ENCODE measurements at places on chromosomes 11 and 22.
A peak's percentile ranks its signal among the peaks of the same experiment; 100 is the strongest.

DNA sequence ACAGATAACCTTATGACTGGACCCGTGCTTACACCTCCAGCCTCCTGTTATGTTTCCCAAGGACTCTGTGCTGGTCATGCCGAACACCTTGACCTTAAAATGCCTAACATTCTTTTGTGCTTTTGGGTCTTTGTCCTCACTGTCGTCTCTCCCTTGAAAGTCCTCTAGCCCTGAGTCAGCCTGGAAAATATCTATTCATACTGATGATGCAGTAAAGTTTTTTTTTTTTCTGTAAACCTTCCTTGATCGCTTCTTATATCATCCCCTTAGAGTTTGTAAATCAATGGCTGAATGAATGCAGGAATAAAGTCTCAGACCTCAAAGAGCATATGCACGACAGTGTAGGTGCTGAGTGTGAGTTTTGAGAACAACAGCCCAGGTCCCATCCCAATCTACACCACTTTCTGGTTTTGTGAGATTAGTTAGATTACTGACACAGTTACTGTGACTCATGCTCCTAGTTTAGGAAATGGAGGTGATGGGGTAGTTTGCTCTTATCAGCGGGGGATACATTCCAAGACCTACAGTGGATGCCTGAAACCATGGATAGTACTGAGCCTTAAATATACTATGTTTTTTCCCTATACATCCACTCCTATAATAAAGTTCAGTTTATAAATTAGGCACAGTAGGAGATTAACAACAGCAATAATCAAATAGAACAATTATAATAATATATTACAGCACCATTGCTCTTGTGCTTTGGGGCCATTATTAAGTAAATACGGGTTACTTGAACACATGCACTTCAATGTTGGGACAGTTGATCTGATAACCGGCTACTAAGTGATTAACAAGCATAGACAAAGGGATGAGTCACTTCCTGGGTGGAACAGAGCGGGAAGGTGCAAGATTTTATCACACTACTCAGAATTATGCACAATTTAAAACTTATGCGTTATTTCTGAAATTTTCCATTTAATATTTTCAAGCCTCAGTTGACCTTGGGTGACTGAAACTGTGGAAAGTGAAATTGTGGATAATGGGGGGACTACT, 8.6 kb downstream of the TCN1 start:
- DNase-seq = no peak

GRCh38 chr11:64095273-64095817, 59.6 kb downstream of the FLRT1 start:
- DNase-seq = no peak

- no peak for DNase-seq
These were observed 38.5 kb upstream of the SPON1 start for GRCh38 chr11:13923716-13924650.

- DNase-seq = no peak
These were observed 26.8 kb downstream of the DIXDC1 start for GRCh38 chr11:111963931-111964340.

GRCh38 chr11:8099291-8099899, 18.4 kb downstream of the TUB start:
- DNase-seq = peak; percentile 72

DNA sequence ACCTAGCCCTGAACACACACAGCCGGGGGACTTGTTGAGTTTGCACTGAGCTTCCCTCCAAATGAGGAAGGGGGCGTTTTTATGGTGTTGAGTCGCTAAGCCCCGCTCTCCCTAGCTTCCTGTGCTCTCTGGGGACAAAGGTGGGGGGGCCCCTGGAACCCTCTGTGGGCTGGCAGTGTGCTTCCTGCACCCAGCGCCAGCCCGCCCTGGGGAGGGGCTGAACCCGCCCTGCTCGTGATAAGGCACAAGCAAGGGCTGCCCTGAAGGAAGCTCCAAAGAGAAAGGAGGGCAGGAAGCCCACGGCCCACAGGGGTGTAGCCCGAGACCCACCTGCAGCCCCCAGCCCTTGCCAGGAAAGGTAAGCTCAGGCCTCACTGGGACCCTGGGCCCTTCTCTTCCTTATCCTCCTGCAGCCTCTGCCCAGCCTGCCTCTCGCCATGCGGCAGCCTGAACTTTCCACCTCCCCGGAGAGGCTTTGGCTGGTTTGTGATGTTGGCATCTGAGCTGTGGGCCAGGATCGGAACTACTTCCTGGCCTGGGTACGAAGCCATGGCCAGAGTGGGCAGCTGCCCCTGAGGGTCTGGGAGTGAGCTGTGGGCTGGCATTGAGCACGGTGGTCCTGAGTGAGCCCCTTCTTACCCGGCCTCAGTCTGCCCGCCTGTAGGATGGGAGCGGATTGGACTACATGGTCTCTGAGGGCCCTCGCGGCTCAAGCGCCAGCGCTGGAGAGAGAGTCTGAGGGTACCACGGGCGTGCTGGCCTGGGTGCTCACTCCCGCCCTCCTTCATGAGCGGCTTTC, at the start of gene FERMT3:
TSS of gene FERMT3 (plus strand) at position 265 of the 799 bp plus-strand sequence. CDS start 644 bp downstream, outside the sequence.
- DNase-seq = peak; percentile 77

DNA sequence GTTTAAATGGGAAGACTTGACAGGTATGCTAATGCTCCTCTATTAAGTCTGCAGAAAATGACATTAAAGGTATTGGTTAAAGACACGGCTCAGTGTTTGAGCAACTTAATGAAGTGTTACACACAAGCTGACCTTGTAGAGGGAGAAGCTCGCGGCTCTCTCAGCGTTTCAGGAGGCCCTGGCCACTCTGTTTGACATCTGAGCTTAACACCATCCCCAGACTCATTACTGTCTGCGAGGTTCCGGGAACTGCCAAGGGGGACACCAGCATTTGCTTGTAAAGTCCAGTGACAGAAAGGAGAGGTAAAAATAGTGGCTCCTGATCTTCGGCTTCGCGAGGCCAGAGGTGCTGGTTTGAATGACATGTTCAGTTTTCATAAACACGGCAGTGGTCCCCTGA, 540.7 kb upstream of the CADM1 start:
- no peak for DNase-seq

- DNase-seq = no peak
These were observed 15.2 kb downstream of the ENDOD1 start for GRCh38 chr11:95104856-95105255.

- no peak for DNase-seq
These were observed 61.0 kb downstream of the OR5AK2 start for GRCh38 chr11:57049749-57050148.

GRCh38 chr22:40181323-40181722, 3.6 kb downstream of the TNRC6B start:
- no peak for DNase-seq

- DNase-seq = peak; percentile 25
These were observed 94.2 kb upstream of the TBCEL start for GRCh38 chr11:120929664-120930154.

GRCh38 chr22:24107661-24108060, 73.6 kb upstream of the SUSD2 start:
- DNase-seq = no peak

DNA sequence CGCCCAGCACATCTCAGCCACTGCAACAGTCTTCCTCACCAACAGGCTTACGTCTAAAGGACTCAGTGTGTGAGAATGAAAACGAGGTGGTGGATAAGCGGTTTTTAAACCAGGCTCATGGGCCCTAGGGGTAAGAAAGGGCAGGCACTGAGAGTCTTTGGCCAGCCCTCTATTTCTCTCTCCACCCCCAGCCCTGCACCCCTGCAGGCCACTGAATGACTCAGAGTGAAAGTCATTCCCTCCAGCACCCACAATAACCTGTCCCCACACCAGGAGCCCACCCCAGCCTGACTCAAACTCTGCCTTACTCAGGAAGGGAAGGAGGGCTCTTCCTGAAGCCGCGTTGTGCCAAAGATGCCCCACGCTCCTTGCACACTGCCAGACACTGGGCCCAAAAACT, 72.0 kb downstream of the LARGE1 start:
- DNase-seq = no peak

DNA sequence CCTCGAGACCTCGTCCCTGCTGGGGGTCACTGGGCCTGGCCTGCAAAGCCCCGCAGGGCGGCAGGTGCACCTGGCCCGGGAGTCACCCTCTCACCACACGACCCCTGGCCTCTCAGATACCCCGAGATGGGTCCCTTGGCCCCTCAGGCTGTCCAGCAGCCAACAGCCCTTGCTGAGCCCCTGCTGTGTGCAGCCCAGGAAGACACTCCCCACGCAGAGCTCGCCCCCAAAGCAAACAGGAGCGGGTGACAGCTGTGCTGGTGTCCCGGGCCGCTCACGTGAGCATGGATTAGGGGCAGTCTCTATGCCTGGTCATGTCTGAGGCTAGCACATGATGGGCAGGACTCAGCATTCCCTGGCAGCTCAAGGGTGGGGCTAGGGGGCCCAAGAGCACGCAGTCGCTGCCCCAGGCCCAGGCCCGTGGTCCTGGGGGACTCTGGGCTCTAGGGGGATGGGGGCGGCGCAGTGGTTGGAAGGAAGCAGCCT, 31.3 kb downstream of the WNT7B start:
- DNase-seq = no peak

GRCh38 chr11:65892661-65893317, 2.3 kb downstream of the CCDC85B start:
- DNase-seq = no peak

DNA sequence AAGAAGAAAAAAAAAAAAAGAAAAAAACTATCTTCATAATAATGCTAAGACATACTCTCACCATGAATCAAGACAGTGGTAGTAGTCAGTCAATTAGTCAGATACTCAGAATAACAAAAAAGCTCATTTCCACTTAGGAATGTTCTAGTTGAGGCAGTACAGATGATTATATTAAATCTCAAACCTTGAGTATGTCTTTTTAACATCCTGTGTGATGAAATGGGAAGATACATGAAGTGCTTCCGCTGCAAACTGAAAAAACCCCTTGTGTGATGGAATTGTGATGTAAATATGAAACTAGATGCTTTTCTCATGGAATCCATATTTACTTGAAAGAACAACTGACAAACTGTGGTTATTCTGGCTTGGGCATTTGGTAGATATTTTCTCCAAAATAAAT, 13.7 kb downstream of the AMOTL1 start:
- DNase-seq = no peak

DNA sequence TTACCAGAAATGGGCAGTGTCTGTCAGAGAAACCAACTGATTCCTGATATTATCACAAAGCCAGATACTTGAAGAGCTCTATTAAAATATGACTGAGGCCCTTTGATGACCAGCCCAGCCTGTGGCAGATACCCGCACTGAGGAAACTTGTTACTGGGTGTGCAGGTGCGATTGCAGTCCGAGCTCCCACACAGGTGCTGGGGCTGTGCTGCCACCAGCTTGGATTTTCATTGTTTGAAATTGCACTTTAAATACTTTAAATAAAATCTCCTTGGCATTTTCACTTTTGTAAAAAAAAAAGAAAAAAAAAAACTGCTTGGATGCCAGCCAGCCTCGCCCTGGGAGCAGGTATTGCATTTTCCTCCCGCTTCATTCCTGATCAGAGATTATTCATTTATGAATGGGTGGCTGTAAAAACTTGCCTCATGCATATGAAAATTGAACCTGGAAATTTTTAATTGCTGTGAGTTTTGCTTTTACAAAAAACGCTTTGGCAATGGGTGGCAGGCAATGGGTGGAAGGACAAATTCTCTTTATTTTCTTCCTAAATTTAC, 21.2 kb downstream of the EHF start:
- DNase-seq = no peak

All from stimulated activated CD4-positive, alpha-beta T cell treated with anti-CD3 and anti-CD28 coated beads, Interleukin-12 subunit alpha, Interleukin-12 subunit beta, amount 100 ng/mL, for 4 hours (primary cell).